ENCODE measurements at places on chromosomes 6 and 20.

GRCh38 chr6:126147291-126147815, 161.0 kb downstream of the TRMT11 start:
- DNase-seq = no peak

DNA sequence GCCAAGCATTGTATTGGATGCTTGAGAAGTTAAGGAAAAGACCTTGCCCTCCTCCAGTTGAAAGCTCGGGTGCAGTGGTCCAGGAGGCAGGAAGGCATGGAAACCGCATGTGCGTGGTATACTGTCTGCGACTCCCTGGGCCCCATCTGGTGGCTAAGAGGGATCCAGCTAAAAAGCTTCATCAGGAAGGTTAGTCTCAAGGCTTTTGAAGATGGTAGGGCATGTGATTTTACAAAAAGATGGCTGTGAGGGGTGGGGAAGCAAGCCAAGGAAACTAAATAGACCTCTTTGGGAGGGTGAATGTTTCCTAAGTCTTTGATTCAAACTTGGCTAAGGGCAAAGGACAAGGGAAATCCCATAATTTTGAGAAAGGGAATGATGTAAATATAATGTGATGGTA, 109.1 kb upstream of the TIAM2 start:
- no peak for DNase-seq

DNA sequence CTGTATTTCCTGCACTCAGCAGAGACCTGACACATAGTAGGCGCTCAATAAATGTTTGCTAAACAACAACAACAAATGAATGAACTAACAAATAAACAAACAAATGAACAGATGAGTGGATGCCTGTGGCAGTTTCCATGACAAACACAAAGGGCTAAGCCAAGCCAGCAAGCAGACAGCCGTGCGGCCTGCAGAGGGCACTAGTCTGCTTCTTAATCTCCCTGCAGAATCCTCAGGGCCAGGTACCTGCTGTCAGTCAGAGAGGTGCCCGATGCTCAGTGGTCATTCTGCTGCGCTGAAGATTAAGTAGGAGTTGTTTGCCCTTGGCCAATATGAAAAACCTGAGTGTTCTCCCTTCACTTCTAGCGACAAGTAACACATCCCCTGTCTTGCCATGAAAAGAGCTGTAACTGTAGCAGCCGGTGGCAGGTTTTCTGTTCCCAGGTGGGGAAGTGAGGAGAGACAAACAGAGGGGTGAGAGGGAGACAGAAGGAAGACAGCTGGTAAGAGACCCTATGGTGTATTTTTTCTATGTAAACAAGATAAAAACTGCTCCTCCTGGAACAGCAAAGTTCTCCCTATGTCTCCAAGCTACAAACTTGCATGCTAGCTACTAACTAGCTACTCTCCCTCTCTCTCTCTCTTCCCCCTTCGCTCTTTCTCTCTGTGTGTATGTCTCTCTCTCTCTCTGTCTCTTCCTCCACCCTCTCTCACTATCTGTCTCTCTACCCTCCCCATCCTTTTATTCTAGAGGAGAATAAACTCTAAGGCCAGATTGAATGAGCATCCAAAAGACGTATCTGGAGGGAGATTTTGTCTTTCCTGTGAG, at the start of gene MC3R:
Gene MC3R, plus strand, starts transcription at position 779 of the 829 bp plus-strand sequence. CDS start 112 bp downstream, outside the sequence.
- DNase-seq = peak; percentile 30

DNA sequence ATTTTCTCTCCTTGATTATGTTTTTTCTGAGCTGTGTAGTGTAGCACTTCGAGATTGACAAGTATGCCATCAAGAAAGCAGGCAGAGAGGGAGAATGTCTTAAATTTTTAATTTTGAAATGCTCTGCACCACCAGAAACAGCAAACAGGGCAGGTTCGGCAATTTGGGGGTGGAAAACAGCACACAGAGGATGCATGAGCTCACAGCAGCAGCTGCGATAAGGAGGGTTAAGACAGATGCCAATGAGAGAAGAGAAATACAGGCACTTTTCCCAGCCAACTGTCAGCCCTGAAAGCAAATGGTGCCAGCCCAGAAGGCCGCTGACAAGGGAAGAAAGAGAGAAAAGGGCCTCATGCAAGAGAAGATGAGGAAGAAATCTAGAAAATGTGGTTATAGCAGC, 15.1 kb upstream of the SNRPB2 start:
- DNase-seq = no peak

DNA sequence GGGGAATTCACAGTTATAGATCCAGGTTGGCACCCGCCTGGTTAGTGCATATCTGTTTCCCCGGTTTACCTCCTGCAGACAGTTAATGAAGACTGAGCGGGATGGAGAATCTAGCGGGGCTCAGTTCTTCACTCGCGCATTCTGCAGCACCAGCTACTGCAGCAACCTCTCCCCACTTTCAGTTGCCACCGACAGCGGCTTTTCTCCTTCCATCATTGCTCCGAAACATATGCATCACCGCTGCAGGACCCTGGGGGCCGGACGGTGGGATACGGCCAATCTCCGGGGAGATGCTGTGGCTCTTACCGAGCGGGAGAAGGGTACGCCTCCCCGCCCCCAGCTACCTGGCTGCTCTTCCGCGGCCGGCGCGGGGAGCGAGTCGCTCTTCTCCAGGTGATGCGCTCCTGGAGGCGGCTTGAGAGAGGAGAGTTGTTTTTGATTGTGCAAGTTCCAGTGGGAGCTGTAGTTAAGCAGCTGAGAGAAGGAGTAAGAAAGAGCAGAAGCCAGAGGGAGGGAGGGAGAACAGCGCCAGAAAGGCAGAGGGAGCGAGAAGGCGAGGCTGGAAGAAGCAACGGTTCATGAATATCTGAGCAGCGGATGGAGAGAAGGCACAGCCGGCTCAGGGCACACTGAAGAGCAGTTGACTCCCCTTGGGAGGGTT, at the start of gene SGK1:
Gene SGK1, minus strand, starts transcription at position 642 of the 661 bp plus-strand sequence. CDS start 652 bp downstream, outside the sequence.
- peak; percentile 81 for DNase-seq

GRCh38 chr6:11343963-11344723, 111.7 kb upstream of the NEDD9 start:
- DNase-seq = no peak

DNA sequence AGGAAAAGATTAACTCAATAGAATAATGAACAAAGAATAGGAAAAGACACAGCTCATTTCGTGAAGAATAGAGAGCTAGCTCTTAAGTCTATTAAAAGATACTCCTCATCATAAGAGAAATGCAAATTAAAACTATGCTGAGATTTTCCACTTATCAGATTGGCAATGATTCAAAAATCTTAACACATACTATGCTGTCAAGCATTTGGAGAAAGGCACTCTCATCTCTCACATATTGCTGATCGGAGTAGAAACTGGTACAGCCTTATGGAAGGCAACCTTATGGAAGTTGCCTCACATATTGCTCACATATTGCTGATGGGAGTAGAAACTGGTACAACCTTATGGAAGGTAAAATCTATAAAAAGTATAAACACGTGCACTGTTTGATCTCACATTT, 21.4 kb upstream of the PLAGL1 start:
- DNase-seq = no peak

DNA sequence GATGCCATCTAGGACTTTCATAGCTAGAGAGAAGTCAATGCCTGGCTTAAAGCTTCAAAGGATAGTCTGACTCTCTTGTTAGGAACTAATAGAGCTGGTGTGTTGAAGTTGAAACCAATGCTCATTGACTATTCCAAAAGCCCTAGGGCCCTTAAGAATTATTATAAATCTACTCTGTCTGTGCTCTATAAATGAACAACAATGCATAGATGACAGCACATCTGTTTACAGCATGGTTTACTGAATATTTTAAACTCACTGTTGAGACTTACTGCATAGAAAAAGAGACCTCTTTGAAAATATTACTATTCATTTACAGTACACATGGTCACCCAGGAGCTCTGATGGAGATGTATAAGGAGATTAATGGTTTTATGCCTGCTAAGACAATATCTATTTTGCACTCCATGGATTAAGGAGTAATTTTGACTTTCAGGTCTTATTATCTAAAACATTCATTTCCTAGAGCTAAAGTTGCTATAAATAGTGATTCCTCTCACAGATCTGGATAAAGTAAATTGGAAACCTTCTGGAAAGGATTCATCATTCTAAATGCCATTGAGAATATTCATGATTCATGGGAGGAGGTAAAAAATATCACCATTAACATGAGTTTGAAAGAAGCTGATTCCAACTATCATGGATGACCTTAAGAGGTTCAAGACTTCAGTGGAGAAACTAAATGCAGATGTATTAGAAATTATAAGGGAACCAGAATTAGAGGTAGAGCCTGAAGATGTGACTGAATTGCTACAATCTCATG, 763.5 kb upstream of the MAP3K7 start:
- DNase-seq = no peak

GRCh38 chr6:3545156-3545555, 88.3 kb upstream of the SLC22A23 start:
- DNase-seq = no peak

DNA sequence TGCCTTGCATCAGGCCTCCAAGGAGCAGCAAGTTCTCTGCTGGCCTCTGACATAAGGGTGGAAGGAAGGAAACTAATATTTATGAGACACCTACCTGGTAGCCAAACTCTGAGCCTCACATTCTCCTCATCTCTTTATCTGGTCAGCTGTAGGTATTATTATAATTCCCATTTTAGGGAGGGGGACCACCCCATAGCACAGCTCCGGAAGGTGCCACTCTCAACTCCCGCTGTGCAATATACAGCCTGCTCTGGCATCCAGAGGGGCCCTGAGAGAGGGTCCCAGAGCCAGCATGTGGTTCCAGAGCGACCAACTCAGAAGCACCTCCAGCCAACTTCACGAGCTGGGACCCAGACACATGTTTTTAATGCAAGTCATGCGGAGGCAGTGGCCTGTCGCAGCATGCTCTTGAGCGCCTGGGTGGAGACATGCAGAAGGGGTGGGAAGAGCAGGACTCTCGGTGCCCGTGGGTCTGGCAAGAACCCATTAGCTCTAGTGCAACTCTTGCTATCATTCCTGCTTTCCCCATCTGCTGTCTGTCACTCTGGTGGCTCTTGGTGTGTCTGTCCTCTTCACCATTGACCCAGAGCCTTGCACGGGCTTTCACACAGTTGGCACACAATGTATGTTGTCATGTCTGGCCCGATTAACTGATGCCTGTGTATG, 15.0 kb upstream of the MYMX start:
- no peak for DNase-seq

DNA sequence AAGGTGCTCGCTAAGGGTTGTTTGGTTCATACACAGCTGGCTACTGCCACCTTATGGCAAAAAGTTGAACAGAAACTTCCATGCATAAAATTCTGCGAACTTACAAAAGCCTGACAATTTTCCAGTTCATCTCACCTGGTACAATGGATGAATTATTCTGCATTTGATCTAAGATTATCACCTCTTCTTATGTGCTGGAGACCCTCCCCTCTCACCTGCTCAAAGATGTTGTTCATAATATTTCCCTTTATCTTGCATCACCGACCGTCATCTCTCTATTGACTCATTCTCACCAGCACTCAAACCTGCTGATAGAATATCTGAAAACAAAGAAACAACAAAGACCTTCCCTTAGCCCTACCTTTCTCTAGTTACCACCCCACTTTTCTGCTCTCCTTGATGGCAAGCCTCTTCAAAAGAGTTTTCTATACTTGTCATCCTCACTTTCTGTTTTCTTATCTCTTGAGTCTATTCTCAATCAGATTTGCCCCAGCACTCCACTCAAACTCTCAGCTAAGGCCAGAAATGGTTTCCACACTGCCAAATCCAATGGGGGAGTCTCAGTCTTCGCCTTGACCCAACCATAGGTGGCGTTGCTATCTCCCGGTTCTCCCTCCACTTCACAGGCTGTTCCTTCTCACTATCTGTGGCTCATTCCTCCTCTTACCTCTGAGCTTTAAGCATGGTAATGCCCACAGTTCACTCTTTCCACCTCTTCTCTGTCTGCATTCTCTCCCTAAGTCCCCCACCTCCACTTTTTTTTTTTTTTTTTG, 25.8 kb downstream of the SNRNP48 start:
- peak; percentile 80 for DNase-seq

GRCh38 chr6:35242906-35243305, 16.6 kb upstream of the ZNF76 start:
- DNase-seq = no peak

GRCh38 chr6:11370191-11371018, 137.9 kb upstream of the NEDD9 start:
- DNase-seq = peak; percentile 5

- no peak for DNase-seq
Measured at GRCh38 chr6:144378437-144378836, 93.3 kb downstream of the UTRN start.

DNA sequence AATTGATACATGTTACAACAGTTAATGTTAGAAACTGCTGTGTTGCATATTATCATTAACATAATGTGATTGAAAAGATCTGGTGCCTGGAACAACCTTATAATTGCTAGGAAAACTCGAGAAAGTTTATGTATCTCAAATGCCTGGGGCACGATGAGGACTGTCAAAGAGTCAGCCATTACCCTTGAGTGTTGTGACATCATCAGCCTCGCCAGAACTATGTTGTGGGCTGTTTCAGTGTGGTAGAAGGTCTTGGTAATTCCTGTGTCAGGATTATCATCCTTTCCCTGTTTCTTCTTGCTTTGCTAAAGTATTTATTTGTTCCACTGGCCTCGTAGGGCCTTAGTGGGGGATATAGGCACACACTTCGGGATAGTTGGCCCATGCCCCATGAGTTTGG, 185.1 kb downstream of the DTNBP1 start:
- no peak for DNase-seq

- DNase-seq = no peak
Measured at GRCh38 chr6:125910527-125910926, 46.0 kb upstream of the HINT3 start.

DNA sequence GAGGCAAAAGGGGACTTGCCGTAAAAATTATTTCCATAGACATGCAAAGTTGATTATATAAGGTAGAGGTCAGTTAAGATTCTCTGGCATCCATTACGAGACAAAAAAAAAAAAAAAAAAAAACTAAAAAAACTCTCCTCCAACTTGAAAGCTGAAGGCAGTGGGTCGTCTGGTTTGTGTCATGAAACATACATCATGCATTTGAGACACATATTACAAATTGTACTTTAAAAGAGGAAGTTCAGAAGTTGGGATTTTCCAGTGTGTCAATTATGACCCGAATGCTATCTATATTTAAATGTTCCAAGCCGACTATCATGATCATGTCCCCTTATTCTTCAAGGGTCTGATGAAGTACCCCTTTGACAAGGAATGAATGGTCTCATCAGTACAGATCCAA, 125.1 kb downstream of the ZNF217 start:
- DNase-seq = no peak

DNA sequence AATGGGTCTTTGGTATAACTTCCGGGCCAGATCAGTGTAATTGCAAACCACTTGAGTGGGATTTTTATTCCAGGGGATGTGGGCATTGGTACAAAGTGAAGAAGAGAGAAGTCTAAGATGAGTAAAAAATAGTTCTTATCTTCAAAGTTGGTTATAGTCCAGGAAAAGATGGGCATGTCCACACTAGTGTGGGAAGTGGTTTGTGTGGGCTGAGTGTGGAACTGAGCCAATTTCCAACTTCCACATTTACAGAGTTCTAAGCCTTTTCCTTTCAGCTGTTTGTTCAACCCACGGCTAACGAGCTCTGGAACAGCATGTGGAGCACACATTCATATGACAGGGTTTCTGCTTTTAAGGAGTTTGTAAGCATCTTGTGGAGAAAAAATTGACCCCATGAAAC, 72.3 kb upstream of the IFNGR1 start:
- no peak for DNase-seq

Data from GM23338 (cell line).